Thyroid gland (tissue), 4 donors: ENCODE measurements at places on chromosomes 11 and 22. TPM values are rescaled to one million over a fixed set of nuclear protein-coding genes. Genes with fewer than 3 reads are reported as not detected.

Gene BIK
- 12.1 TPM for total RNA-seq

Gene CLDN5
- total RNA-seq, result 71.8 TPM

Gene FOSL1
- 1.6 TPM for total RNA-seq

Gene HBB
- 2.5 TPM for total RNA-seq

Gene TENM4
- 156 TPM for total RNA-seq

- no peak for DNase-seq
Observed at GRCh38 chr11:2365571-2366210, 11.4 kb upstream of the CD81 start.

DNA sequence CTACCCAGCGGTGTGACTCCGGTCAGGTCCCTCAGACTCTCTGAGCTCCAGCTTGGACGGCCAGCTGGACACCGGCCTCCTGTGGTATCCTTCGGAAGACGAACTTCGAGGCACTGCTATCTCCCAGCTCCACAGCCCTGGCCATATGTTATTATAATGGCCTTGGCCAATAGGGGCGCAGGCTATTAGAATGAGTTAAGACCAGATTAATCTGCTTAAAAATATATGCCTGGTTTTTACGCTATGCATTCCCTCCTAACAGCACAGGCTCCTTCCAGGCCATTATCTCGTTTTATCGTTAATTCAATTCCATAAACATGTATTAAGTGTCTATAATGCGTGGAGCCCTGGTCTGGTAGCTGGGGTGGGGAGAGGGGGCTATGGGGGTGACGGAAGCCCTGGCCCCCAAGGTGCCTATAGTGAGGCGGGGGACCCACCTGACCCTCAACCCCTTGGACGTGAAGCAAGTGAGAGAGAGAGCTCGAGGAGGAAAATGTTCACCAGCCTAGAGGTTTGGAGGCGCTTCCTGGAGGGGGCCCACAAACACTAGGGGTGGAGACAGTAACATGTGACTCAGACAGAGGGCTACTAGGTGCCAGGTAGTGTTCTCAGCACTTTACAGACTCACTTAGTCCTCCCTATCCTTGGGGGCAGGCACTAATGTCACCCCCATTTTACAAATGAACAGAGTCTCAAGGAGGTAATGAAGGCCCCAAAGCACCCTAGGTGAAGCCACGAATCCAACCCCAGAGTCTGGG lies 37.5 kb upstream of the TCF20 start:
- no peak for DNase-seq

DNA sequence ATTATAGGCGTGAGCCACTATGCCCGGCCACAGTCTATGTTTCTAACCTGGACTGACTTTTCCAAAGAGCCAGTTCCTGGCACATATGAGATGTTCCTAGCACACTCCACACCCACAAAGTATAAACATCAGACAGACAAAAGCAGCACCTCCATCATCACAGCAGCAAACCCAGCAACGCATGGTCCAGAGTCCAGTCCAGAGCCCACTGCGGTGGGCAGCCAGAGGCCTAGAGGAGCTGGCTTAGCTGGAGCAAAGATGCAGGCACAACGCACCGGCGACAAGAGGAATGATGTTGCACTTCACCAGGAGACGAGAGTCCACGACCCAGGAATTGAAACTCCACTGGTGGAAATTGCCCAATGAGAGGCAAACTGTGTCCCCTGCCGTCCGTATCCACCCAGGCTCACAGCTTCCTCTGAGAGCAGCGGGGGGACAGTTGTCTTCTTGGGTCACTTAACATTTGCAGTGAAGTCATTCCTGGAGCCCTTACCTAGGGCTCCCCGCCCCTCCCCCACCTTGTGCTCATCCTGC lies 36.6 kb downstream of the RPS6KA4 start:
- DNase-seq, result no peak

GRCh38 chr11:117959438-117960149 lies 26.6 kb upstream of the IL10RA start:
- no peak for DNase-seq

- no peak for DNase-seq
Observed at GRCh38 chr11:1307163-1307870, 2.1 kb downstream of the TOLLIP start.

GRCh38 chr22:46021577-46021976 lies 44.6 kb upstream of the WNT7B start:
- DNase-seq, result no peak

DNA sequence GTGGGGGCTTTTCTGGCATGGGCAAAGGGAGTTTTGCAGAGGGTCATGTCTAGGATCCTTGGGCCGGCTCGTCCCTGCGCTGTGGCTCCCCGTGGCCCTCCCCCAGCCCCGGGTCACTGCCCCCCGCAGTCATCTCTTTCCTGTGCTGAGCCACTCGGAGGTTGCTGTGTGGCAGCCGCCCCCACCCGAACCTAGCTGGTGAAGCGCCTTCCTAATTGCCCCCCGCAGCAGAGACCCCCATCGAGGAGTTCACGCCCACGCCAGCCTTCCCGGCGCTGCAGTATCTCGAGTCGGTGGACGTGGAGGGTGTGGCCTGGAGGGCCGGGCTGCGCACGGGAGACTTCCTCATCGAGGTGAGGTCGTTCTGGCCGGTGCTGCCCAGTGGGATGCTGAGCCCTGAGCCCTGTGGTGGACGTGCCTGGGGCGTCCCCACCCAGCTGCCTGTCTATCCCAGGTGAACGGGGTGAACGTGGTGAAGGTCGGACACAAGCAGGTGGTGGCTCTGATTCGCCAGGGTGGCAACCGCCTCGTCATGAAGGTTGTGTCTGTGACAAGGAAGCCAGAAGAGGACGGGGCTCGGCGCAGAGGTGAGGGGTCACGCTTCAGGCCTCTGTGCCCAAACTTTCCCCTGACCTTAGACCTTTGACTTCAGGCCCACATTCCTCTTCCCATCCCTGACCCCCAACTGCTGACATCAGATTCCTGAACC lies 32.0 kb downstream of the SHANK3 start:
- no peak for DNase-seq
